ENCODE measurements at places on chromosomes 6 and 20.
A peak's percentile ranks its signal among the peaks of the same experiment; 100 is the strongest.

DNA sequence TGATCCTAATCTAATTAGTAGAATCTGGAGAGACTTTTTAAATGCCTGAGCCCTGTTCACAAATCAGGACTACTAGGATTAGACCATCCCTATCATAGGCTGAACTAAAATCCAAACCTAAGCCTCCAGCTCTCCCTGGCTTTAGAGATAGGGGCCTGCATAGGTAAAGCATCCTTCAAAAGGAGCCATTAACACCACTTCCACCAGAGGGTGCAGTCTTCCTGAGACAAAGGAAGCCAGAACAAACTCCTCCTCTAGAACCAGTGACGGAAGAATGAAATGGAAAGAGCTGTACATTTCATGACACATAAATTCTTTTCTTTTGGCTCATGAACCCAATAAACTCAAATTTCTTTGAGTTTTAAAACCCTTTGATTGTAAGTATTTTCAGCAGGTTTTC, 291.2 kb upstream of the ADGRB3 start:
- no peak overlapping the region for H3K27ac ChIP-seq
- H3K4me1 ChIP-seq, result no peaks in the 10 kb centered on the region
- H3K4me3 ChIP-seq, result no peak overlapping the region
- no peaks in the 10 kb centered on the region for H3K27me3 ChIP-seq

DNA sequence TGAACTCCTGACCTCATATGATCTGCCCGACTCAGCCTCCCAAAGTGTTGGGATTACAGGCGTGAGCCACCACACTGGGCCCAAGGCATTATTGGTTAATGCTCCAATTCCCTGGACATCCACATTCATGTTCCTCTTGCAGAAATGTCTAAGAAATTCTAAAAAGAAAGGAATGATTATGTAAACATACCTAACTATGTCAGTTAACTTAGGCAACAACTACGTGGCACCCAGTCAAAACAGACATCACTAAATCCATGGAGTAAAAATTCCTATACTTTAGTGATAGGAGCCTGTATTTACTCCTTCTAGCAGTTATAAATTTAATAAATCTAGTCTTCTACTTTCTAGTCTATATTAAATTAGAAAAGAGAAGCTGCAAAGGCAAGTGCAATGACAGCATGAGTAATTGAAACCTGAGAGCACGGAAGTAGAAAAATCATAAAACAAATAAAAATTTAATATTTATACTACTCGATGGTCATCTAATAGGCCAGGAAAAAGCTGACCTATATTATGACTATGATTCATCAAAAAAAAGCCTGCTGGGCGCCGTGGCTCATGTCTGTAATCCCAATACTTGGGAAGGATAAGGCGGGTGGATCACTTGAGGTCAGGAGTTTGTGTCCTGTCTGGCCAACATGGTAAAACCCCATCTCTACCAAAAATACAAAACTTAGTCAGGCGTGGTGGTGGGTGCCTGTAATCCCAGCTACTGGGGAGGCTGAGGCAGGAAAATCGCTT, 4.2 kb downstream of the AHI1 start:
- no peak for DNase-seq
- no peak overlapping the region for H3K27ac ChIP-seq
- no peak overlapping the region for H3K4me3 ChIP-seq
- H3K36me3 ChIP-seq, result no peaks in the 10 kb centered on the region

GRCh38 chr20:41692479-41693135, 74.4 kb upstream of the CHD6 start:
- no peaks in the 10 kb centered on the region for H3K27me3 ChIP-seq
- peak; percentile 96 for DNase-seq
- H3K36me3 ChIP-seq, result no peaks in the 10 kb centered on the region
- peak overlapping the region; percentile 71 for H3K4me3 ChIP-seq
- no peaks in the 10 kb centered on the region for H3K4me1 ChIP-seq
- no peak overlapping the region for H3K27ac ChIP-seq

- peaks cover 32% of the 10 kb centered on the region for H3K36me3 ChIP-seq
- H3K4me3 ChIP-seq, result no peak overlapping the region
- no peaks in the 10 kb centered on the region for H3K4me1 ChIP-seq
- DNase-seq, result no peak
- H3K27me3 ChIP-seq, result no peaks in the 10 kb centered on the region
- no peak overlapping the region for H3K27ac ChIP-seq
These were observed 11.2 kb downstream of the TAF4 start for GRCh38 chr20:62054451-62054953.

- H3K27me3 ChIP-seq, result no peaks in the 10 kb centered on the region
- H3K4me3 ChIP-seq, result no peak overlapping the region
- no peaks in the 10 kb centered on the region for H3K36me3 ChIP-seq
- no peak overlapping the region for H3K27ac ChIP-seq
- H3K4me1 ChIP-seq, result peaks cover 4% of the 10 kb centered on the region
These were observed 12.6 kb downstream of the ID4 start for GRCh38 chr6:19849755-19850154.

DNA sequence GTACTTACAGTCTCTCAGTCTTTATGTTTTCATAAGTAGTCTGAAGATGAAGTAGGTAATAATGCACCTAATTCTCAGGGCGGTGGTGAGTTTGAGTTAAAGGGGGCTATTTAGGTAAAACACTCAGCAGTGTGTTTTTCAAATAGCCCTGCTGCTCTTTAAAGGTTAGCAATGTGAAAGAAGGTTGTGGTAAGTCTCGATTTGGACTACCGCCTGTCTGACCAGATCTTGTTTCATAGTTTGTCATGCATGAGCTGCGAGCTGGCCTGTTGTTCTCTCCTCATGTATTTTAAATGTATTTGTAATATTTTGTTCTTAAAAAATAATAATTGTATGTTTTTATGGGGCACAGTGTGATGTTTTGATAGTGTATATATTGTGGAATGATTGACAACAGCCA, 340.2 kb downstream of the DHX35 start:
- peaks cover 1% of the 10 kb centered on the region for H3K36me3 ChIP-seq
- no peaks in the 10 kb centered on the region for H3K27me3 ChIP-seq
- no peak overlapping the region for H3K4me3 ChIP-seq
- H3K4me1 ChIP-seq, result no peaks in the 10 kb centered on the region
- DNase-seq, result no peak

DNA sequence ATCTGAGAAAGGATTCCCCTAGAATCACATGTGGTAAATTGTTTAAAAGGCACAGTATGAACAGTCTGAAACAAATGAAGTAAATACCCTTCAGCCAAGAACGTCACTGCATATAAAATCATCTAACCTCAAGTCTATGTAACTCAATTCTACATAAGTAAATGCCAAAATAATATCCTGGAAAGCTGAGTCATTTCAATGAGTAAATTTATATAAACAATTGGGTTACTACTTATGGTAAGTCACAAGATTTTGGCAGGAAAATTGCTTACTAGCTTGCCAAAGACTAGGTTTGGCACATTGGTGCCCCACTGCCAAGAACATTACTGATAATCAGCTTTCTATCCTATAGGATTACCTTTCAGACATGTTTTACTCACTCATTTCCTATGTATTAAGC, 8.4 kb downstream of the GMDS start:
- no peak overlapping the region for H3K27ac ChIP-seq
- H3K27me3 ChIP-seq, result no peaks in the 10 kb centered on the region
- no peaks in the 10 kb centered on the region for H3K36me3 ChIP-seq
- DNase-seq, result no peak
- peaks cover 3% of the 10 kb centered on the region for H3K4me1 ChIP-seq

DNA sequence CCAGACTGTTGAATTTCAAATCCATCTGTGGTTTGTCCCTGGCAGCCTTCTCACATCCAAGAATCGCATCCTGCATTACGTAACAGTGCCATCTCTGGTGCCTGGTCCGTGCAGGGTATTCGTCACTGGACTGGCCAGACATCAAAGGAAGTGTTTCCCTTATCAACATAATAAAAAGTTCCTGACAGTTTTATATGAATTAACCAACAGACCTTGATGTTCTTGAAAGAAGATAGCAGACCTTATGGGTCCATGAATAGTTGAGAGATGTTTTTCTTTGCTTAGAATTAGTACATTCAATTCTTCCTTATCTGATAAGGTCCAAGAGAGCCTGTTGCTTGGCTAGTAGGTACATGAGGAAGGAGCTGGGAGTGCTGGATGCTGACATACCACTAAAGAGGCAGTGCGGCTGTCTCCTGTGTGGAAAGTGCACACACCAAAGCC, 77.6 kb downstream of the PHACTR2 start:
- no peak overlapping the region for H3K27ac ChIP-seq
- peaks cover 4% of the 10 kb centered on the region for H3K4me1 ChIP-seq
- no peak for DNase-seq
- no peaks in the 10 kb centered on the region for H3K27me3 ChIP-seq
- H3K36me3 ChIP-seq, result peaks cover 45% of the 10 kb centered on the region
- no peak overlapping the region for H3K4me3 ChIP-seq

- H3K27me3 ChIP-seq, result no peaks in the 10 kb centered on the region
- H3K36me3 ChIP-seq, result no peaks in the 10 kb centered on the region
- no peak overlapping the region for H3K27ac ChIP-seq
- DNase-seq, result no peak
- no peaks in the 10 kb centered on the region for H3K4me1 ChIP-seq
These were observed 394.2 kb downstream of the BMP2 start for GRCh38 chr20:7161690-7162089.

DNA sequence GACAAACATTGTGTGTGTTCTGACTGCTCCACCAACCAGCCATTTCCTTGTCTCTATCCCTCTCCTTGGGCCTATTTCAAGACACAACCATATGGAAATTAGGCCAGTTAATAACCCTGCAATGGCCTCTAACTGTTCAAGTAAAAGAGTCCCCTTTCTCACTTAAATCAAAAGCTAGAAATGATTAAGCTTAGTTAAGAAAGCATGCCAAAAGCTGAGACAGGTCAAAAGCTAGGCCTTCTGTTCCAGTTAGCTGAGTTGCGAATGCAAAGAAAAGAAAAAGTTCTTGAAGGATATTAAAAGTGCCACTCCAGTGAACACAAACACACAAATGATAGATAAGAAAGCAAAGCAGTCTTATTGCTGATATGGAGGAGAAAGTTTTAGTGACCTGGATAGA, 22.5 kb downstream of the SERINC1 start:
- H3K27me3 ChIP-seq, result no peaks in the 10 kb centered on the region
- DNase-seq, result no peak
- H3K4me3 ChIP-seq, result no peak overlapping the region
- no peaks in the 10 kb centered on the region for H3K4me1 ChIP-seq
- no peak overlapping the region for H3K27ac ChIP-seq
